Stimulated activated CD8-positive, alpha-beta memory T cell treated with anti-CD3 and anti-CD28 coated beads, Interleukin-7, amount 100 ng/mL, for 48 hours (primary cell): ENCODE measurements at places on chromosomes 5 and 9.

GRCh38 chr5:17315710-17316221 lies 98.3 kb downstream of the BASP1 start:
- DNase-seq, result no peak

DNA sequence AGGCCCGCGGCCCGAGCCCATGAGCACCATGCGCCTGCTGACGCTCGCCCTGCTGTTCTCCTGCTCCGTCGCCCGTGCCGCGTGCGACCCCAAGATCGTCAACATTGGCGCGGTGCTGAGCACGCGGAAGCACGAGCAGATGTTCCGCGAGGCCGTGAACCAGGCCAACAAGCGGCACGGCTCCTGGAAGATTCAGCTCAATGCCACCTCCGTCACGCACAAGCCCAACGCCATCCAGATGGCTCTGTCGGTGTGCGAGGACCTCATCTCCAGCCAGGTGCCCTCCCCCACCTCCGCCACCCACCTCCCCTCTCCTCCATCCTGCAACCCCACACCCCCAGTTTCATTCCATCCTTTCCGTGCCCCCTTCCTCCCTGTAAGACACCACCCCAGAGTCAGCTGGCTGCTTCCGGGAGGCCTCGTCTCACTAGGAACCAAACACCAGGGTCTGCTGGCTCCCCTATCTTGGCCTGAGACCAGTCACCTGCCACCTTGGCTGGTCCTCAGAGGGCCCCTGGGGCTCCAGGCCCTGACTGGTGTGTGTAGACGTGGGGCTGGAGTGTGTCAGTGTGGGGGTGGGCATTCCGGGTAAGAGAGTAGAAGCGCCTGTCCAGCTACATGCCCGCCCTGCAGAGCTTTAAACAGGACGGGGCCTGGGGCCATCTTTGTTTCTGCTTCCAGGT lies 655 bp downstream of the GRIN1 start:
- no peak for DNase-seq

- DNase-seq, result no peak
These were observed 186.7 kb downstream of the PARP8 start for GRCh38 chr5:50853151-50853550.

- DNase-seq, result no peak
These were observed 54.8 kb downstream of the FAM81B start for GRCh38 chr5:95445995-95446394.

- no peak for DNase-seq
These were observed 205.5 kb downstream of the NPR3 start for GRCh38 chr5:32916648-32917047.

DNA sequence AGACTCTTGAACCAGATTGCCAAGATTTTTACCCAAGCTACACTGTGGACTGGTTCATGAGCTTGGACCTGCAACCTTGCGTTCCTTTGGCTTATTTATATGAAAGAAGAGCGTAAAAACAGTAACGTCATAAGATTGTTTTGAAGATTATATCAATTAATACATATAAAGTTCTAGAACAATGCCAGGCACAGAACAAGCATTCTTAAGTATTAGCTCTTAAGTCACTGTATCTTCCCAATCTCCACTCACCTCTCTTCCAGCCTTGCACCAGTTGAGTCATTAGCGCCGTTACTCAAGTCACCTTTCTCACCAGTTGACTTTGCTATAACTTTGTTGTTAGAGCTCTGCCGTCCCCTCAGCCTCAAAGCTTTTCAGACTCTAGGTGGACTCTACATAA lies 415.7 kb downstream of the PLK2 start:
- no peak for DNase-seq

DNA sequence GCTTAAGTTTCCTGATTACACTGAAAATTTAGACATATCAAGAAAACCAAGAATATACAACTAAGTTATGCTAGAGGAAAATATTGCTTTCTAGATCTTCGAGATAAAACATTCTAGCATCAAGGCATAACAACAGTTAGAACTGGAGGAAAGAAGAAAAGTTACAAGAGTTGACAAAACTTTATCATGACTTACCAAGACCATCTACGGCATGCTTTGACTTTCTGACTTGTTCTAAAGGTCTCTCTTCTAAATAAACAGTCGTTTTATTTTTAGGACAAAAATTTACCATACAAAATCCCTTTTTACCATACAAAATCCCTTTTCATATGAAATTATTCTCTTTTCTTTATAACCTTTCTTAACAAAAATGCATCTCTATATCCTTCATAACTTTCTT lies 1110.1 kb upstream of the CDH10 start:
- DNase-seq, result no peak

DNA sequence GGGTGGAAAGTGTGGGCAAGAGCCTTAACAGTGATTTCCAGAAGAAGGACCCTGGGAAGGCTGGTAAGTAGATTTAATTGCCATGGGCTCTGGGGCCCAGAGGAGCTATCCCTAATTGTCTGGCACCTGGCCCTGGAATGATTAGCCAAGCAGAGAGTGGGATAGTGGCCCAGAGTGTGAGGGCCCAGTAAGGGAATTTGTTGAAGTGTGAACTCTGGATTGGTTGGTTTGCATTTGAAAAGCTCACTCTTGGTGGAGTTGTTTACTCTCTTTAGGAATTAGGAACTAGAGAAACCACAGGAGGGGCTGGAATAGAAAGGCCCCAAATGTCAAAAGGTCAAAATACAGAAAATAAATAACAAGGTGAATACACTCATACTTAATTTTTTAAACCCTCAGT lies 207.1 kb downstream of the GABRG2 start:
- no peak for DNase-seq

DNA sequence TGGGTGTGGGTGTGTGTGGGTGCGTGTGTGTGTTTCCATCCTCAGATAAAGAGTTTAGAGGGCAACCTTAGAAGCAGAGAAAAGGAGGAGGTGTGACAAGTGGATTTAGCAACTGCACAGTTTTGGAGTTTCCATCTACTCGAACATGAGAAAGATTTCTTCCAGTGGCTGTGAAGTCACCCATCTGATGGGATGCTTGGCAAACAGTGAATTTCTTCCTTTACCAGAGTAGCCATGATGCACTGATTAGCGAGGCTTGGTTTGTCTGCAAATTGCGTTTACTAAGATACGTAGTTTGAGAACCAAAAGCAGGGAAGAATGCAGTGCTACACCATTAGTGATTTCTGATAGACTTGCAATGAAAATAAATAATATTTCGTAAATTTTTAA lies 791 bp upstream of the STARD4 start:
- peak; percentile 32 for DNase-seq

- DNase-seq, result no peak
These were observed 43.9 kb upstream of the SEMA4D start for GRCh38 chr9:89541798-89542197.

DNA sequence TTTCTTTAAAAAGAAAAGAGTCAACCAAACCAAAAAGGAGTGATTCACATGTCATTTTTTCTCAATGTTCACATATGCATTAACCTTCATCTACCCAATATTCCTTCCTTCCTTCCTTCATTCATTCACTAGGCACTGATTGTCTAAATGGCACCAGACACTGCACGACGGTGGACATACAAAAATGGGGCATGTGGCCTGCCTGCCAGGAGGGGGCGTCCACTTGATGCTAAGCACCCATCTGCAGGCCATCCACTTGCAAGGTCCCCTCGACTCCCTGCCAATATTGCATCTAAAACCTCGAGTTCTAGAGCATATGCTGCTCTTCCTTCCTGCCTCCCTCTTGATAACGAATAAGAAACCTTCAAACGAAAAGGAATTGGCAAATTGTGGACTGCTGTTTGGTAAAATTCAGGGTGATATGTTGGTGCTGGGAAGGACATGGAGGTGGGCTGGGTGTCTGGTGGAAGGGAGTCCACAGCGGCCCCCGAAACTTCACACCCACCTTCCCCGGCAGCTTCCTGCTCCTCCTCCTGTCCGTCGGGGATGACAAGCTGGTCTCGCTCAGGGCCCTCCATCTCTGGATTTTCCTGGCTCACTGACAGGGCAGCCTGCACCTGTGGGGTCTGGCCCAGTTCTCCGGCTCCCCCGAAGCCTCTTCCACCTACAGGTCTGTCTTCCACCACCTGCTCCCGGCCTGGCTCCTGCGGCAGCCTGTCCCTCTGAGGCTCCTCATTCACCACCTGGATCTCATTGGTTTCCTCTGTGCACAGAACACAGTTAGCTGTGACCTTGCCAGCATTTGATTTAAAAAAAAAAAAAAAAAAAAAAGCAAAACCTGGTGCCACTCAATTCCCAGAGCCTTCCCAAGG lies 64.3 kb downstream of the GOLM1 start:
- DNase-seq, result no peak

DNA sequence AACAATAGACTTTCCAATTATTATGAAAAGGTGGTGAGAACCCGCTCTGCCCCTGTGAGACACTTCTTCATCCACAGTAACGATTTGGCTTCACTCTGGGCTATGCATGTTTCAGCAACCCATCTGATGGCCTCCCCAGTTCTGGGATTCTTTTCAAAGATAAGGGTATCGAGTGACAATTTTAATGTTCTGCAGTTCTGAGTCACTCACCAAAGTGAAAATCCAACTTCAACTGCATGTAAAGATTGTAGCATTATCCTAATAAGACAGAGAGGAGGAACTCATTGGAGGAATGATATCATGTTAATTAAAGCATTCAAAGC lies 1078.3 kb upstream of the SEMA6A start:
- DNase-seq, result no peak

- DNase-seq, result no peak
These were observed 7.8 kb downstream of the KCNV2 start for GRCh38 chr9:2725126-2725525.

DNA sequence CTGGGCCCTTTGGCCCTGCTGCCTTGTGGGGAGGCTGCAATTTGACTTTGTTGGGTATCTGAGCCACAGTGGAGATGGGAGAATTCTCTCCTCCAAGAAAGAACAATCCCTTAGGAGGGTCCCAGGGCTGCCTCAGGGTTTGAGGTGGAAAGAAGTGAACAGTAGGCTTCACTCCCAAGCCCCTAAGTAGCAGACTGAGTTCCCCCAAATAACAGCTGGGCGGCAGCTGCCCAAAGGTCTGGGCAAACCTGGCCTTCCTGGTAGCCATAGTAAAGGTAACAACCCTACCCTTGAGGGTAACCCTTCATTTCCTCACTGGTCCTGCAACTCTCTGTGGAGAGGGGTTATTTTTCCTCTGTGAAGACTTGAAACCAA lies 746 bp downstream of the RGS3 start:
- no peak for DNase-seq

DNA sequence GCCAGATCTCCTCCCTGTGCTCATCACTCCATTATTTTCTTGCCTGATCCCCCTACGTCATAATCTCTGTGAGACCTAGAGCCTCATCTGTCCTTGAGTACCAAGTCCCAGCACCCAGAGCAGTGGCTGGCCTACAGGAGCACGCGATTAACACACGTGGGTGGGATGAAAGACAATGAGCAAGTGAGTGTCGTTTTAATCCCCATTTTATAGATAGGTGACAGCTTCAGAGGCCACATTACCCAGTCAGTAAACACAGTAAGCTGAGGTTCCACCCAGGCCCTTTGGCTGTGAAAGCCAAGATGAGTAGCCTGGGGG lies 17.3 kb downstream of the TRUB2 start:
- no peak for DNase-seq

GRCh38 chr9:36488389-36488756 lies 84.3 kb upstream of the MELK start:
- no peak for DNase-seq

DNA sequence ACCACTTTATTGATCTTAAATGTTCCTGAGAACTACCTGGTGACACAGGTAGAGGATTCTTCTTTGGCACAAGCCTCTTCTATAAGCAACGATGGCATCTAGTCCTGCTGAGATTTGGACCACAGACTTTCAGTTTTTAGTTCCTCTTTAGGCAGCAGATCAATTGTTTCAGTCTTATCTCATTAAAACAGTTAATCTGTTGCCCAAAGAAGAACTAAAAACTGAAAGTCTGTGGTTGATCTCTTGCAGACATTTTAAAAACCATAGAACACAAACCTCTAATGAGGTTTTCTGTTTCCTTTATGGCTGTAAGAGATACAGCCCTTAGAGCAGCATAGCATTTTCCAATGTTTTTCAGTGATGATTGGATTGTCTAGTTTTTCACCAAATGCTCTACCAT lies 480.9 kb downstream of the MTRR start:
- DNase-seq, result no peak

- DNase-seq, result no peak
These were observed 180.0 kb upstream of the IL12B start for GRCh38 chr5:159510282-159510681.

- DNase-seq, result no peak
These were observed 97.4 kb downstream of the DAP start for GRCh38 chr5:10663489-10664179.

GRCh38 chr9:22009506-22009867 lies 382 bp upstream of the CDKN2B start:
- no peak for DNase-seq
